LHCN-M2 (cell line): ENCODE measurements at places on chromosomes 3 and 15. TPM values are rescaled to one million over a fixed set of nuclear protein-coding genes. Genes with fewer than 3 reads are reported as not detected.

- DNase-seq = no peak
Observed at GRCh38 chr3:141400073-141400971, 32.0 kb downstream of the ZBTB38 start.

DNA sequence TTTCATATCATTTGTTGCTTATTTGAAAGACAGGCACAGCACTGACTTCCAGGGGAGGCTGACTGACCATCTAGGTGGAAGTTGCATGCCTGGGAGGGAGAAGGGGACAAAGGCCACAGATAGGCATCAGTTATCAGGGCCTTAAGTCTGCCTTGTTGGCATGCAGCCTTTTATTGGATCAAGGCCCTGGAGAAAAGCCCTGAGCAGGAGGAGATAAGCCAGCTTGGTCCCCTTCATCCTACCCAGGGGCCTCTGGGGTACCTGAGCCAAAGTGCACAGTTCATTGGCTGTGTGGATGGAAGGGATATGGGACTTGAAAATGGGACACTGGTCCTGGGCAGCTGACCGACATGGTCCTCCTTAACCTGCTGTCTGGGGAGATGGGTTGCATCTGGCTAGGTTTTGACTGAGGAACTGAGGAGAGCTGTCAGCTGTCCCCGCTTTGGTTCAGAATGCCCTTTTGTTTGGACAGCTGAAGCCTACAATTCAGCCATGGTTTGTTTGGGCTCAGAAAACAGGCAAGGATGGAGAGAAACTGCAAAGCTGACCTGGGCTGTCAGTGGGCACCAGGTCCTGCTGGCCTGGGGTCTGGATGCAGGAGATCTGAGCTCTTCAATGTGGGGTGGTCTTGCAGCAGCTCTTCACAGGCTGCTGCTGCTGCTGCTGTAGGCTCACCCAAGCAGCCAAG lies 60.0 kb downstream of the FLNB start:
- DNase-seq = no peak

DNA sequence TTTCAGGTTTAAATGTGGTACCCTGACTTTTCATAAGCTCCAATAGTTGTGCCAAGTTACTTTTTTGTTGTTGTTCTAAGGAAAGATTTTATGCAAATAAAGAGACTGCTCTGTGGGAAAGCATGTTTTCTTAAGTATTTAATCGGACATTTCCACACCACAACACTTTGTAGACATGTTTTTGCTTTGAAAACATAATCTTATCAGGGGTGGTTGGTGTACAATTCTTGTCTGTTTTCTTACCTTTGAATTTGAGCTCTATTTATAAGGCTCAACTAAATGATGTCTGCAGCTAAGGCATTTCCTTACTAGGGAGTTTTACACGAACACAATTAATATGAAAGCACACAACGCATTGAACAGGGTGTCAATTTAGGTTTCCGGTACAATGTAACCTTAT lies 81.5 kb upstream of the CDIN1 start:
- no peak for DNase-seq

- DNase-seq = peak; percentile 28
Observed at GRCh38 chr3:65685621-65686235, 353.0 kb downstream of the MAGI1 start.

DNA sequence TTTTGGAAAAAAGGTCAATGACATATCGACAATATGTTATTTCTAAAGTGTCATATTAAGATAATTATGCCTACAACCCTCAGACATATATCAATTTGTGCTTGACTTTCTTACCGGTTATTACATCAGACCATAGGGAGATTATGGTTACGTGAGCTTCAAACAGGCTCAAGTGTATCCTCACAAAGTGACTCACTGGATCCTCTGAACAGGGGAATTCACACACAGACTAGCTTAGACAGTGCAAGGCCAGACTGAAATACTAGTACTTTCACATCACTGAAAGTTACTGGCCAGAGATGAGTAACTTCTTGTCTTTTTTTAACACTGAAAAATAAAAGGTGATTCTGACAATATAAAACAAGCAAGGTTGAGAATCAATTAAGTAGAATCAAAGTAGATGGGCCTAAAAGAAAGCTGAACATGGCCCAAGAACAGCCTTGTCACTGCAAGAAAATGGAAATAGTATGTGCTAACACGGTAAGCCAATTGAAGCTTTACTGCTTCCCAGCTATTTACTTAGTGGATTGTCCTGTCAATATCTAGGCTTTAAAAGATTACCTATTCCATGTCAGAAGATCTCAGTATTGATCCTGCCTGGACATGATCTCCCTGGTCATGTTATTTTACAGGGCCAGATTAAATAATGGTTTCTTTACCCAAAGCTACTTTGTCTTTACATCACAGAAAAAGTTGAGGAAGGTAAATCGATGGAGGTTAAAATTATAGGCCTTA lies 848.6 kb downstream of the ROBO1 start:
- peak; percentile 85 for DNase-seq

- no peak for DNase-seq
Observed at GRCh38 chr15:77311618-77312398, 108.1 kb downstream of the PEAK1 start.

GRCh38 chr3:150005243-150006112 lies 34.8 kb upstream of the PFN2 start:
- DNase-seq = peak; percentile 63

The FURIN gene
- 32.1 and 36.1 TPM in 2 replicates for total RNA-seq

The CNTN3 gene
- total RNA-seq = 0.11 TPM in 1 of 2 replicates, not detected in the other
